ENCODE measurements at places on chromosomes 6 and 20.

DNA sequence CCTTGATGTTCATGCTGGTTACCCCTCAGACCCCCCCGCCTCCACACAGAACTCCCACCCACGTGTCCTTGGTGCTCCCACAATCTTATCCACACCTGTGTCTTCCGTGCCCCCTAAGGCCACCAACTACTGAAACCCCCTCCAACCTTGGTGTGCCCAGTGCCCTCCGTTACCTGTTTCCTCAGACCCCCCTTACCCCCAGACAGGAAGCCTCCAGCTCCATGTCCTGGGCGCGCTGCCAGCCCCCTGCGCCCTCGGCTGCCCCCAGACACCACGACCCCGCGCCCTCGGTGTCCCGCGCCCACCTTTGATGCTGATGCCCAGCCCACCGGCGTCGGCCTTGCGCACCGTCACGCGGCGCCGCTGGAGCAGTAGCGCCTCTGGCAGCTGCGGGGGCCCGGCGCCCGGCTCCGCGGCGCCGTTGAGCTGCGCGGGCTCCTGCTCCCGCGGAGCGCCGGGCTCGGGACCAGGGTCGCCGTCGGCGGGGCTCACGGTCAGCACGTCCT is 504 bp downstream of the SNTA1 start:
- DNase-seq = no peak

GRCh38 chr20:62138912-62139311 is 4.3 kb downstream of the PSMA7 start:
- no peak for DNase-seq

DNA sequence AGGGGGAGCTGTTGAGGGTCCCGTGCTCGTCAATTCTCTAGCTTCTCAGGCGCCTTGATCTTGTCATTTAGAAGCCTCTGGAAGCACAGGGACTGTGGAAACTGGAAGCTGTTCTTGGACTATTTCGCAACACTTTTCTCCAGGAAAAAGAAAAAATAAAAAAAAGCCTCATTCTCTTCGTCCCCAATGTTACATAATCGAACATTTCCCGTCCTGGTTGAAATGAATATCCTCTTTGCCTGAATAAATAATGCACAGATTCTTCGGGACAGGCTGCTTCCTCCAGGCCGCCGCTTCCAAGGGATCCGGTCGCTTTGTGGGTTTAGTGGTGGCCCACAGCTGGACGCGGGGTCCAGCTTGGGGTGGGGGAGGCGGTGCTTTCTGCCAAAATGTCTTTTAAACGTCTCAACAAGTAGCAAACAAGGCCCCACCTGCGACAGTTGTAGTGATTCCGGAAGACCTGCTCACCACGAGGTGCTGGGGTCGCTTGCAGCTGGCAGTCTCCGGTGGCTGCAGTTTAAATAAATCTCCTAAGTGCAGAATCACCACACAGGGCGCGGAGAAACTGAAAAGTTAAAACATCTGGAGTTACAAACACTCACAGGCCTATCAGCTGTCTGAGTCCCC is 125.9 kb upstream of the ESR1 start:
- no peak for DNase-seq

GRCh38 chr6:26016963-26017631 is 54.5 kb downstream of the TRIM38 start:
- no peak for DNase-seq

- DNase-seq = no peak
Observed at GRCh38 chr6:68719761-68720160, 84.7 kb downstream of the ADGRB3 start.

GRCh38 chr6:24076011-24076410 is 50.0 kb upstream of the NRSN1 start:
- no peak for DNase-seq

- no peak for DNase-seq
Observed at GRCh38 chr6:79684876-79685275, 53.7 kb downstream of the SH3BGRL2 start.

All from EL (cell line).